ENCODE measurements at places on chromosomes 5 and 9.

DNA sequence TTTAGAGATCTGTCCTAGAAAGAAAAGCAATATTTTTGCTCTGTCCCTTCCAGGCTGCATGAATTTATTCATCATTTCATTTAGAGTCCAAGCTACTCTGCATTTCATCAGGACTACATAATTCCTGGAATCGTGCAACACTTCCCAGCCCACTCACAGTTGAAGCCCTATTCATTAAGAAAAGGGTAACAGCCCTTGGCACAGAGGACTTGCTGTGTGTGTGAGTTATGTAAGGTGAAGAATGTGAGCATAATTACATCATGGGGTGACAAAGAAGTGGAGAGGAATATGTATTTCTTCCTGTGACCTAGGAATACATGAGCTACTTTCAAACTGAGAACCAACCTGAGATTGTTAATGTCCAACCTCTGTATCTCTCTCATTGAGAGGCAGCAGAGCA is 317.4 kb downstream of the ARHGEF28 start:
- DNase-seq = no peak

DNA sequence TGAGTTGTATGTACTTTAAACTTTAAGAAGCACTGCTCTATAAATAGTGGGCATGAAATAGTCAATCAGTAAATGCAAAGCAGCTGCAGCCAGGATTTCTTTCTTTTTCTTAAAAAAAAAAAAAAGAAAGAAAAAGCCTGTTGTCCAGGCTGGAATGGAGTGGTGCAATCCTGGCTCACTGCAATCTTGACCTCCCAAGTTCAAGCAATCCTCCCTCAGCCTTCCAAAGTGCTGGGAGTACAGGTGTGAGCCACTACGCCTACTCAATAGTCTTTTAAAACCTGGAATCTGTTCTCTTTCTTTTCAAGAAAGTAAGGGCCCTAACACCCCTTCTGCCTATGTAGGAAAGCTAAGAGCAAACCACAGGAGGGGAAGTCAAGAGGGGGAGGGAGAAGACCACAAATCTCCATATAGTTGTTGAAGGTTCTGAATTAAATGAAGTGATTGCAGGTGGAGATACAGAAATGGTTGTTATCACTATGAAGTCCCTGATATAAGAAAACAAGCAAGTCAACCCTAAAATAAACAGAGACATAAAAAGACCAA is 20.6 kb upstream of the TPD52L3 start:
- DNase-seq = no peak

DNA sequence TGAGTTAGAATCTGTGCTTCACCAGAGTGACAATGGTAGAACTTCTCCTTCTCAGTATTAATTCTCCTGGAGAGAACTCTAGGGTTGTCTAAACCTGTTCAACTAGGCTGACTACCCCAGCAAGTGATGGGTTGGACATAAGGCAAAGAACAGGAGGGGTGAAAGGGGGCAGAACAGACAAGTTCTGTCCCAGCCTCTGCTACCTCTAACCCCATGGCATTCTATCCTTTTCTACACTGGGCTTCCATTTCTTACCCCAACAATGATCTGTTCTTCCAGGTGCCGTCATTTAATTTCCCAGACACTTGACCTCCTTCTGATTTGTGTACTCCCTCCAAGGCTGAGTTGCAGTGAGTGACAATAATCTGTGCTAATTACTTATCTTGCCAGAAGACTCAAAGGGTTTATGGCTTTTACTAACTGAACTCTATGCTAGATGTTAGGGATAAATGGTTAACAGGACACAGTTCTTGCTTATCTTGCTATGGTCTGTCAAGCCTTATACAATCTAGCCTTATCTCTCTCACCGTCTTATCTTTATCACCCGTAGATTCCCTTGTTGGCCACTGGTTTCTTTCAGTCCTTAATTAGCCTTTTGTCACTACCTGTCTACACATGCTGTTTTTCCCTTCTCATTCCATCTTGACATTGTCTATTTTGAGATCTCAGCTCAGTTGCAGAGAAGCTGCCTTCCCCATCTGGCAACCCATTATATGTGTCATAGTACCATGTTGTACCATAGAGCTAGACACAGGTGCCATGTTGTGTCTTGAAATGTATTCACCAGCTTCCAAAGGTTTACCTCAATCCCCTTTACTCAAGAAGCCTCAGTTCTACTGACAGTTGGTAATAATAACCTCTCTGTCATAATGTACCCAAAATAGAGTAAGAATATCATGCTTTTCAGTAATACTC is 10.0 kb upstream of the MATR3 start:
- DNase-seq = no peak

DNA sequence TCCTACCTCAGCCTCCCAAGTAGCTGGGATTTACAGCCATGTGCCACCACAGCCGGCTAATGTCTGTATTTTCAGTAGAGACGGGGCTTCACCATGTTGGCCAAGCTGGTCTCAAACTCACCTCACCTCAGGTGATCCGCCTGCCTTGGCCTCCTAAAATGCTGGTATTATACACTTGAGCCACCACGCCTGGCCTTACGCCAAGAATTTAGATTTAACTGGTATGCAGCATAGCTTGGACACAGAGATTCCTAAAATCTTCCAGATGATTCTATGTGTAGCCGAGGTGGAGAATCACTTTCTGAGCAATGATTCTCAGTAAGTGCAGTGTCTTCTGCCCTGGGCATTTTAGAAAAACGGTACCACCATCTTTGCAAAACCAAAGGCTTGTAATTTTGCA is 74.1 kb downstream of the HABP4 start:
- no peak for DNase-seq

GRCh38 chr9:98215271-98215670 is 22.8 kb upstream of the CORO2A start:
- DNase-seq = no peak

DNA sequence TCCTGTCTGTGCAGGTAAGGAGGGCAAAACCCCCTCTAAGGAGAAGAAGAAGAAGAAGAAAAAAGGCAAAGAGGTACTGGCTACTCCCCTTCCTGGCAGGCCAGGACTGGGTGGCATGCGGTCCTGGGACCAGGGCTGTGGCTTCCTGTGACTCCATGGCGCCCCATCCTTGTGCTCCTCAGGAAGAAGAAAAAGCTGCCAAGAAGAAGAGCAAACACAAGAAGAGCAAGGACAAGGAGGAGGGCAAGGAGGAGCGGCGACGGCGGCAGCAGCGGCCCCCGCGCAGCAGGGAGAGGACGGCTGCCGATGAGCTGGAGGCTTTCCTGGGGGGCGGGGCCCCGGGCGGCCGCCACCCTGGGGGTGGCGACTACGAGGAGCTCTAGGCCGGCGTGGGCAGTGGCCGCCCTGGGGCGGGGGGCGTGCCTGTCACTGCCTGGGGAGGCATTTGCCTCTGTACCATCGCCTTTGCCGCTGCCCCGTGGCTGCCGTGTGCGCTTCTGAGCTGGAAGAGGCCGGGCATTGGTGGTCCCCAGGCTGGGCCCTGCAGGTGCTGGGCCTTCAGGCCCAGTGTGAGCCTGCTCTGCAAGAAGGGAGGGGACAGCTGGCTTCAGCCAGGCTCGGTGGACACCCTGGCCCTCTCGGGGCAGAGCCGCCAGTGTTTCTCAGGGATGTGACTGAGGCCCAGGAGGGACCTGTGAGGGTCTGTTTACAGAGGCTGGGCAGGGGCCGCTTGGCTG is 2.0 kb upstream of the AJM1 start:
- DNase-seq = no peak

- no peak for DNase-seq
Observed at GRCh38 chr5:158599157-158599556, 500.6 kb downstream of the EBF1 start.

DNA sequence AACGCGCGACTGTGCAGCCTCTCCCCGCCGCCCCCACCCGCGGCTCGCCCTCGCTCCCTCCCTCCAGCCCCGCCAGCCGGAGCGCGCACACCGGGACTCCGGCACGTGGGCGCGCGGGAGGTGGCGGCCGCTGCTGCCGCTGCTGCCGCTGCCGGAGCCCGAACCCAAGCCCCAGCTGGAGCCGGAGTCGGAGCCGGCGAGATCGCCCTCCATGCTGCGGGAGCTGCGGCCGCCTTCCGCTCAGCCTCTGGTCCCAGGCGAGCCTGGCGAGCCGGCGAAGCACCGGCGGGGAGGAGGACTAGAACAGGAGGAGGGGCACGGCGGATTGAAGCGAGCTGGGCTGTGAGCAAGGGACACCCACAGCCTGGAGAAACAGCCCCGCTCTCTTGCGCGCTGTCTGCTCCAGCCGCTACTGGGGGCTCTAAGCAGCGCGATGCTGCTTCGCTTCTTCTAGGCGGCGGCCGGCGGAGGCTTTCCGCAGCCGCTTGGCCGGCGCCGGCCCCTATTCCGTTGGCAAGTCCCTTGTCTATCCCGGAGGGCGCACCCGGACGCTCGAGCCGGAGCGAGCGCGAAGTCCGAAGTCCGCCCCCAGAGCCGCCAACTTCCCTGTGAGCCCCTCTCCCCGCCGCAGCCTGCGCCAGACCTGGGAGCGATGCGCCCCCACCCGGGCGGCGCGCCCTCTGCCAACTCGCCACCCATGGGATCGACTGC is 598.7 kb upstream of the SGCD start:
- DNase-seq = no peak

- DNase-seq = no peak
Observed at GRCh38 chr5:81825237-81825636, 74.3 kb upstream of the SSBP2 start.

- no peak for DNase-seq
Observed at GRCh38 chr9:114276908-114277821, 45.7 kb upstream of the ORM1 start.

DNA sequence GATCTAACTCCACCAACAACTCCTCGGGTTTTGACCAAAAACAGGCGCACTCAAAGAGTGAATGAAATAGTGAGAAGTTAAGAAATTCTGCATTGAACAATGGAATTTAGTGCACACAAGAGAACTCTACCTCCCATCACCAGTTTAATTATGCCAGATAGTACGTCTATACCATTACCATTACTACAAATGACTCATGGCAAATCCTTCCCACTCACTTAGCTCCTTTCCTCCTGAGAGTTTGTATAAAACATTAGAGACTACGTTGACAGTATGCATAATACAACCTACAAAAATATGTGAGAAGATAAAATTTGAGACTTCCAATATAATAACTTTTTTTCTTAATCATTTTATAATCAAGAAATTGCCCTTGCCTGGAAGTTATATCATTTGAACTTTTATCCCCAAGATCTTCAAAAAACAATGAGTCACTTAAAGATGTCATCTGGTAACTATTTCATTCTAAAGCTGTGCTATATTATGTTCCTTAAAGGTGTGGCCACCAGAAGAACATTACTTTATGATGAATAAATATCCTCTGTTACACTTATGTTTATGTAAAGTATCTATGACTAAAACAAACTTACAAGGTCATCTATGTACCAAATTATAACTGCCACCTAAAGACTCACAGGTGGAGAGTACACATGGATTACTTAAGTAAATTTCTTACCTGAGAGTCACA is 297.9 kb upstream of the PTGER4 start:
- DNase-seq = no peak

- DNase-seq = no peak
Observed at GRCh38 chr5:127406326-127407121, 110.9 kb upstream of the PRRC1 start.

DNA sequence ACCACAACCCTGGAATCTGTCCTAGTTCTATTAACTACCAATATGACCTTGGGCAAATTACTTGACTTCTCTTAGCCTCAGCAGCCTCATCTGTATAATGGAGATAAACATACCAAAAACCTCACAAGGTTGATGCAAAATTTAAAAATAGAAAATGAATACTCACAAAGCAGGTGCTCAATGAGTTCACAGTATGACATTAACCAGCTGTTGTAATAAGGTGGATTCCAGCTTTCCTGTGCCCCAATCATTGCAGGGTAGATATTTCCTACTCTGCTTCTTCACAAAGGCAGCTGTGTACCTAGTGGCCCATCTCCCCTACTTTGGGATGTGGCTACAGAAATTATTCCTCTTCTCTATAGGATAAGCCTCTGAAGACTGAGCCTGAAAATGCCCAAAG is 8.8 kb downstream of the HTR4 start:
- DNase-seq = no peak

DNA sequence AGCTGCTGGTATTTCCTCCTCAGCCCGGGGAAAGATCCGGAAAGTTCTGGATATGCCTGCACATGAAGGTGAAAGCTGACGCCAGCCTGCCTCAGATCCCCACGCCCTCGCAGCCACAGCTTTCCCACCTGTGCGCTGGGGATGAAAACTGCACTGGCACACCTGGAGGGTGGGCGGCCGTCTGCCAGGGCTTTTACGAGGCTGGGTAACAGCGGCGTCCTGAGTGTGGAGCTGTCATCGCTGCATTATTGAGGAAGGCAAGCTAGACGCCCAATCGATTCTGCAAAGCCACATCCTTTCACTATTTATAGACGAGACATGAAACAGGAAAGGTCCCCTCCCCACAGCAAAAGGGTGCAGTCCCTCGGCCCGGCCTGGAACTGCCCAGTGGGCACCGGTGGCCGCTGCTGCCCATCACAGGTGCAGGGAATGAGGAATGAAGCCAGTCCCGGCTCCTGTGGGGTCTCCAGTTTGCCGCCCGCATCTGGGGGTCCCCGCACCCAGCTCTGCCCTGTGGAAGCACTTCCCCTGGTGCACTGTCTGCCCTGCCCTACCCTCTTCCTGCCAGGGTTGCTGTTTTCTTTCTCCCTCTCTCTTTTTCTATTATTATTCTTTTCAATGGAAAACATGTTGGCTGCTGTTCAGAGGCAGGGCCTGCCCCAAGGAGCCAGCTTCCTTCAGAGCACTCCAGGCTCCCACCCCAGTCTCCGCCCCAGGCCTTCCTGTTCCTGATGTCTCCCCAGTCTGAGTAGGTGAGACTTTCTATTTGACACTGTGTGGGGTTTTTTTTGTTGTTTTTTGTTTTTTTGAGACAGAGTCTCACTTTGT is 7.0 kb downstream of the NOTCH1 start:
- peak; percentile 51 for DNase-seq

DNA sequence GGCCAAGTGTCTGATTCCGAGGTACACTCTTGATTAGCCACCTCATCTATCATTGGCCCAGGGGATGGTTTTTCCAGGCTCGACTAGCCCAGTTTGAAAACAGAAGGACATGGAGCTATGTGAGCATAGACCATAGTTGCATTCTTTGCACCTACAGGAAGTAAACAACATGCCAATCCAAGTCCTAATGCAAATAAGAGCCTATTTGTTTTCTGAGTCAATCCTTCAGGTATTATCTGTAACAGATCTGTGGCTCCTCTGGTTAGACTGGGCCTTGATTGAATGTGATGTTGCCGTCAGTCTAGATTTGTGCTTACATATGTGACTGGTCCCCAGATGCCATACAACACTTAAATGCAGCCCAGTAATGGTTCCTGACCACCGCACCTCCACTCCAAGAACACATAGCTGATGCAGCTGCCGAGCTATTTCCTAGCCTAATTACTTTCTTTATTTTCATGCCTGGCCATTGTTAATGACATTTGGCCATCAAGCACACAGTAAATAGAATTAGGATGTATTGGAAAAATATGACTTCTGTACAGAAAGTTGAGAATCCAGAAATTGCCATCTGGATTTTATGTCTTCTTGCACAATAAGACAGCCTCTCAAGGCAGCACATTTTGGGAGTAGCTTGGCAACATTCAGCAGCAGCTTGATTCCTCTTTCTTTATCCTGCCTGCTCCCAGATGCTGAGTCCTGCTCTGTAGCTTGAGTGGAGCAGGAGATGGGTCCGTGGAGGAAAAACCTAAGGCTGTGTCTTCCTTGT is 29.5 kb upstream of the ARHGAP26 start:
- no peak for DNase-seq
